ENCODE measurements at places on chromosomes 11 and 22. TPM values are rescaled to one million over a fixed set of nuclear protein-coding genes. Genes with fewer than 3 reads are reported as not detected.

GRCh38 chr11:132650969-132651720 lies 881.2 kb downstream of the OPCML start:
- H3K27ac ChIP-seq = no peak overlapping the region
- DNase-seq = no peak
- no peaks in the 10 kb centered on the region for H3K4me1 ChIP-seq
- no peak overlapping the region for H3K4me3 ChIP-seq
- peaks cover 19% of the 10 kb centered on the region for H3K27me3 ChIP-seq

GRCh38 chr11:86152006-86152862 lies 83.3 kb upstream of the PICALM start:
- H3K27me3 ChIP-seq = no peaks in the 10 kb centered on the region
- peaks cover 11% of the 10 kb centered on the region for H3K4me1 ChIP-seq
- DNase-seq = no peak
- no peak overlapping the region for H3K4me3 ChIP-seq

Gene BATF2
- total RNA-seq = not detected

DNA sequence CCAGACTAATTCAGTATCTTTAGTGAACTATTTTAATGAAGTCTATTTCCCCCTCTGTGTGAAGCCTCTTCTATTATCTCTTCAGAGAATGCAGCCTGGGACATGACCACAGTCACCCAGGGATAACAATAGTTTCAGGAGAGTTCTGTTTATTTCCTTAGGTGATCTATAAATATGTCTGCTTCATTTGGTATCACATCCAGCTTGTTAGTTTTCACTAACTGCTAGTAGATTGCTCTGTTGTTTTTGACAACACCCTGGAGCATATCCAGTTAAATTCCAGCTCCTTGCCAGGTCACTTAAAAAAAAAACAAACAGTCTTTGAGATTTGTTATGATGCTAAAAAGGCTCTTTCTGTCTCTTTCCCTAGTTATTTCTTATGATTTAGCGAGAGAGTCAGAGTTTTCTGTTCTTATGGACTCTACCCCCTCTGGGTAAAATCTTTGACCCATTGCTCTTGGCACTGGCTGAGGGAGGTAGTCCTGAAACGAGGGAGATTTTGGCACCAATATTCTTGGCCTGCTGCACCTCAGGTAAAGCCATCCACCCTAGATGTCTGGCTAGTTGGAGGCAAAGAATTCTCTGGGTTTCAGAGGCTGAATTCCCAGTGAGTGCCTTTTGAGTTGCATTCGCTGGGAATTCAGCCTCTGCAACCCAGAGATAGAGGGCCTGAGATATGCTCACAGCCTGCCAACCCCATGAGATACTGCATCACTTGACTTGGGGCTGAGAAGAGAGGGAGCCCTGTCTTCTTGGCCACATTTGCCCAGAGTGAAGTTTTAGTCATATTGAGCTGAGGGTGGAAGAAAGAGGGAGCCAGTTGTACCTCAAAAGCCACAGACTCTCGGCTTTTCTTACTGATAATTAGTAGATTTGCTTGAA lies 159.1 kb downstream of the PGR start:
- no peaks in the 10 kb centered on the region for H3K4me1 ChIP-seq
- H3K27me3 ChIP-seq = no peaks in the 10 kb centered on the region
- H3K4me3 ChIP-seq = no peak overlapping the region
- DNase-seq = no peak

DNA sequence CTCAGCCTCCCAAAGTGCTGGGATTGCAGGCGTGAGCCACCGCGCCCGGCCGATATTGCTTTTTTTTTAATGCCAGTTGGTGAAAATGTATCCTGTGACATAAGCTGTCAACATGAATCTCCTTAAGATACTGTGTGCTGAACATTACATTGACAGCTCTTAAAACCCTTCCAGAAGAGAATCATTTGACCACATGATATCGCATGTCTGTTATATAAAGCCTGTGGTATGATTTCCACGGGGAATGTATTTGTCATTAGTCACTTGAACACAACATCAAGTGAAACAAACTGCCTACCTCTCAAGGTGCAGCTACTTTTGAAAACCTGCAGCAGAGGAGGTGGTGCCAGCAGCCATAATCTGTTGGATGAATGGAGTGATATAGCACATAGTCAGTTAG lies 67.0 kb downstream of the BCL2L13 start:
- H3K36me3 ChIP-seq = no peaks in the 10 kb centered on the region
- H3K27ac ChIP-seq = peak overlapping the region; percentile 75
- H3K4me1 ChIP-seq = peaks cover 24% of the 10 kb centered on the region
- no peak for DNase-seq
- H3K4me3 ChIP-seq = no peak overlapping the region

Gene PIWIL4
- 2.5 TPM for total RNA-seq

DNA sequence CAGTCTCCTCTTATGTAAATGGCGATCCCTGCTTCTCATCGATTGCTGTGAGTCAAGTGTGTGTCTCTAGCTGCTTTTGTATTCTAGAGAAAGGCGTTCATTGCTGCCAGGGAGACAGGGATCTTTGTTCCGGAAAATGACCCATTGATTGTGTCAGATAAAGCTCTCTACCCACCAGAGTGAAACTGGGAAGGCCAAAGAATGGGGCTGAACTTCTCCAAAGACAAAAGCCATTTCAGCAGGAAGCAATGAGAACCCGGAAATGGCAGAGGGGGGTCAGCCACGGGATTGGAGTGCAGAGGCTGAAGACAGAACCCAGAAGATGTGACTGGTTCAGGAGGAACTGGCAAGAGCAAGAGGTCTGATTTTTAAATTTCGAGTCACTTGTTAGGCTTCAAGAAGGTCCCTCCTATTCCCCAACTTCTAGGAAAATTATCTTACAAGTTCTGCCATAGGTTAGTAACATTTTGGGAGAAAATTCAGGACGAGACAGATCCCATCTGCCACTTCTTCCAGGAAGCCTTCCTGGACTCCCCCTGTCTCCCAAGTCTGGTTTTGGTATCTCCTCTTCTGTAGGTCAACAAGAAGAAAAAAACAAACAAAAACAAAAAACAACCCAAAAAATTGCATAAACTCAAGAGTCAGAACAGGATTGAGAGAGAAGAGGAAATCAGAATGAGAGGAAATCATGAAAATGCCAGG lies 110.6 kb downstream of the NECTIN1 start:
- no peak overlapping the region for H3K27ac ChIP-seq
- DNase-seq = no peak
- no peak overlapping the region for H3K4me3 ChIP-seq
- H3K4me1 ChIP-seq = peaks cover 7% of the 10 kb centered on the region

DNA sequence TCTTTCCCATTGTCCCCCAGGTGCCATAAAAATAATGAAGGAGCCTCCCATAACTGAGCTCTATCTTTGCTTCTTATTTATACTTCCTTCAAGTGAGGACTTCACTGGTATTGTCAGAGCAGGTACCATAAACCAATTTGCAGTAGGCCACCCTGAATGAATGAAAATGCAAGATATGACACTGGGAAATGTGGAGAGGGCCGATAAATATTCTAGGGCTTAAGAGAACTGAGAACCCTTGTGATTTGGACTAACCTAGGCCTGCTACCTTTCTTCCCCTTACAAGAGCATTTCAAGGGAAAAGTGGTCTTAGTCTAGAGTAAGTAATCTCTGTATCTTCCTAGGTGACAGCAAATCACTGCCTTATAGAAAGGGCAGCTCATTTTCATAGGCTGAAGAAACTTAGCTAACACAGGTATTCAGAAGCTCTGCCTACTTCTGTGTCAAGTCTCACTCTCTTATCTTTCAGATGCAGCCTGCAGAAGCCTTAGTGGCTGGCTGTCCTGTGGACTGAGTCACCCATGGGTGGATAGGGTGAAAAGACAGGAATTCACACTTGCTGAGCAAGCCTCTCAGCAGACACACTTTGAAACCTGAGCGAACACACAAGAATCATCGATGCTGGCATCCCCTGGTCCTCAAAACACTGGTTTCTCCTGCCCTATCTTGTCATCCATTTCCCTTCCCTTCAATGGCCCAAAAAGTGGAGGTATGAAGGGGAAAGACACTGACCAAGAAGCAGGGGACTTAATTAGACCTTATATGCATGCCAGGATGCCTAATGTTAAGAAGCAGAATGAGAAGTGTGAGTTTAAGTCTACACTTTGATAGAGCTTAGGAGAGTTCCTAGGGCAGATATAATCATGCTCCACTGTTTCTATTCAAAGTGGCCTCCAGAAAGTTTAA lies 15.2 kb downstream of the NRIP3 start:
- no peaks in the 10 kb centered on the region for H3K36me3 ChIP-seq
- no peak overlapping the region for H3K4me3 ChIP-seq
- no peaks in the 10 kb centered on the region for H3K4me1 ChIP-seq
- no peak overlapping the region for H3K27ac ChIP-seq
- no peak for DNase-seq

DNA sequence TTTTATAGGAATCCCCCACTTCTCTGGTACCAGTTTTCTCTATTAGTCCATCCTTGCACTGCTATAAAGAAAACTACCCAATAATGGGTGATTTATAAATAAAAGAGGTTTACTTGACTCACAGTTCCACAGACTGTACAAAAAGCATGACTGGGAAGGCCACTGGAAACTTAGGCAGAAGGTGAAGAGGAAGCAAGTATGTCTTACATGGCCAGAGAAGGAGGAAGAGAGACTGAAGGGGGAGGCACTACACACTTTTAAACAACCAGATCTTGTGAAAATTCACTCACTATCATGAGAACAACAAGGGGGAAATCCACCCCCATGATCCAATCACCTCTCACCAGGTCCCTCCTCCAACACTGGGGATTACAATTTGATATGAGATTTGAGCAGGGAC lies 68.9 kb upstream of the GNAZ start:
- H3K4me1 ChIP-seq = no peaks in the 10 kb centered on the region
- DNase-seq = no peak
- no peak overlapping the region for H3K4me3 ChIP-seq
- H3K27ac ChIP-seq = no peak overlapping the region
- no peaks in the 10 kb centered on the region for H3K36me3 ChIP-seq

- H3K4me3 ChIP-seq = no peak overlapping the region
- no peak overlapping the region for H3K27ac ChIP-seq
- H3K4me1 ChIP-seq = peaks cover 10% of the 10 kb centered on the region
- H3K27me3 ChIP-seq = no peaks in the 10 kb centered on the region
- no peak for DNase-seq
- no peaks in the 10 kb centered on the region for H3K36me3 ChIP-seq
Measured at GRCh38 chr11:10544491-10545465, 3.8 kb upstream of the RNF141 start.

Gene DLG2
- total RNA-seq = 276 TPM

DNA sequence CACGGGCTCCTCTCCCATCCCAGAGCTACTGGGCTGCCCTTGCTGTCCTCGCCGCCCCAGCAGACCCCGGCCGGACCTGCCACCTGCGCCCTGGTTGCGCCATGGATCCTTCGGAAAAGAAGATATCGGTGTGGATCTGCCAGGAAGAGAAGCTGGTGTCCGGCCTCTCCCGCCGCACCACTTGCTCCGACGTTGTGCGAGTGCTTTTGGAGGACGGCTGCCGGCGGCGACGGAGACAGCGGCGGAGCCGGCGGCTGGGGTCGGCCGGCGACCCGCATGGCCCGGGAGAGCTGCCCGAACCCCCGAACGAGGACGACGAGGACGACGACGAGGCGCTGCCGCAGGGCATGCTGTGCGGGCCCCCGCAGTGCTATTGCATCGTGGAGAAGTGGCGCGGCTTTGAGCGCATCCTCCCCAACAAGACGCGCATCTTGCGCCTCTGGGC lies 382 bp downstream of the RASSF10 start:
- no peak overlapping the region for H3K27ac ChIP-seq
- no peaks in the 10 kb centered on the region for H3K4me1 ChIP-seq
- peaks cover 98% of the 10 kb centered on the region for H3K27me3 ChIP-seq
- no peak for DNase-seq
- H3K36me3 ChIP-seq = no peaks in the 10 kb centered on the region

Gene DDIAS
- 41.5 TPM for total RNA-seq

Gene RCOR2
- total RNA-seq = 7.6 TPM

Gene CDK2AP2
- 48.1 TPM for total RNA-seq

DNA sequence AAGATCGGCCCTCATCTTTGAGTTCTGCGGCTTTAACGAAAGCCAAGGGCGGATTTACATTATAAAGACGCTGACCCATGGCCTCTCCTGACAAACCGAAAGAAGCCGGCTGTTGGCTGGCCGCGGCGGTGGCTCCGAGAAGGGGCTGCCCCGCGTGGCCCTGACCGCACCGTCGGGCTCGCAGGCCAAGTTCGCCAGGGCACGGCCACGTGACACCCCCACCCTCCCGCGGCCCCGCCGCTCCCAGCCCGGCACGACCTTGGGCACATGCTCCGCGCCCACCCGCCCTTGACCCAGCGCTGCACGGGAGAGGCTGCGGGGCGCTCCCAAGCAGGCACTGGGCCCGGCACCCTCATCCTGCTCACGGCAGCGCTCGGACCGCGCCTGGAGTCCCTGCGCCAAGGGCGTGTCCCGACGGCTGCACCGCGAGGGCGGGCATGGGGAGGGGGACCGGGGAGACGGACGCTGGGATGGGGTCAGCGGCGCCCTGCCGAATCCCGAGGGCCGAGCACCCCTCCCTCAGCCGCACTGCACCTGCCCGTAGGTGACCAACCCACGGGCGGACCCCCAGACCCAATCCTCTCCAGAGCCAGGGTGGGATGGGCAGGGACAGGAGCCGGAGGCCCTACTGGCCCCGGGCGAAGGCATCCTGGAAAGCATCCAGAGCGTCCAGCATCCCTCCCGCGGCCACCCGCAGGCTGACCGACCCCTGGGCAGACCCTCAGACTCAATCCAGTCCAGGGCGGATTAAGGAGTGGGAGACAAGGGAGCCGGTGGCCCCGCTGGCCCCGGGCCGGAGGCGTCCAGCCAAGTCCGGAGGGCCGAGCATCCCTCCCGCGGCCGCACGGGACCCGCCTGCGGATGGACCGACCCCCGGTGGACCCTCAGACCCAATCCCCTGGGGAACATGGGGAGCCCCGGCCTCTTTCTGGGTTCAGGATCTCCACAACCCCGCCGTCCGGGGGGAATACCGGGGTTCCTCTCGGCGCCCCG lies 759 bp downstream of the CPT1A start:
- peaks cover 35% of the 10 kb centered on the region for H3K4me1 ChIP-seq
- H3K27ac ChIP-seq = no peak overlapping the region
- H3K36me3 ChIP-seq = no peaks in the 10 kb centered on the region
- peak; percentile 44 for DNase-seq
- H3K27me3 ChIP-seq = no peaks in the 10 kb centered on the region
- H3K4me3 ChIP-seq = peak overlapping the region; percentile 66

- no peaks in the 10 kb centered on the region for H3K4me1 ChIP-seq
- H3K27ac ChIP-seq = no peak overlapping the region
- H3K36me3 ChIP-seq = no peaks in the 10 kb centered on the region
- H3K27me3 ChIP-seq = no peaks in the 10 kb centered on the region
Measured at GRCh38 chr11:113571531-113571930, 96.3 kb upstream of the DRD2 start.

Data from A673 (cell line).